ENCODE measurements at places on chromosomes 2 and 18.

DNA sequence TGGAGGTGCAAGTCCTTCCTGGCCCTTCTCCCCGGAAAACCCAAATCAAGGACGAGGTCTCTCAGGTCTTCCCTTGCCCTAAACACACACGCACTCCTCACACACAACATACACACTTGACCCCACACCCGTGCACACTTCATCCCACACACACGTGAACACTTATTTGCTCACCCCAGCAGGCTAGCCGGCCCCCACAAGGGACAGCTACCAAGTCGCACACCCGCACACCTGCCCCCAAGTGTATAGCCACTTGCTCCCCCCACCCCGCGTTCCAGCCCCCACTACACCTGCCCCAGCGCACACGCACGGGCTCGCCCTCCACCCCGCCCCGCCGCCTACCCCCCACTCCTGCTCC lies 359 bp downstream of the TGFBRAP1 start:
- no peak for DNase-seq

GRCh38 chr2:132904142-132904842 lies 234.3 kb upstream of the LYPD1 start:
- DNase-seq = no peak

DNA sequence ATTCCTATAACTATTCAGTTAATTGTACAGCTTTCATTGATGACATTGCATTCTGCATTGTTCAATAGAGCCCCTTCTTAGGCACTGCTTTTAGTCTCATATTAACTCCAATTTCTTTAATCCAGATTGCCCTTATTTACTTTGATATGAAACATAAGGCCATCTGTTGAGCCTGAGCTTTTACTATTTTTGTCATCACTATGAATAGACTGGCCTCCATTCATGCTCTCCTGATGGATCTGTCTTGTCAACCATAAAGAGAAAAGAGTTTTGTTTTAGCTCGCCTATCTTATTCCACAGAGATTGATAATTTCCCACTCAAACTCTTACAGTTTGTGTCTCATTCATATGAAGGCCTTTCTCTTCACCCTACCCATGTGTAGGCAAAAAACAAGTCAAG lies 159.2 kb upstream of the DTNA start:
- no peak for DNase-seq

- no peak for DNase-seq
These were observed 234.8 kb upstream of the SMAD2 start for GRCh38 chr18:48165111-48165866.

GRCh38 chr2:200966770-200967169 lies 3.3 kb upstream of the ORC2 start:
- DNase-seq = no peak

DNA sequence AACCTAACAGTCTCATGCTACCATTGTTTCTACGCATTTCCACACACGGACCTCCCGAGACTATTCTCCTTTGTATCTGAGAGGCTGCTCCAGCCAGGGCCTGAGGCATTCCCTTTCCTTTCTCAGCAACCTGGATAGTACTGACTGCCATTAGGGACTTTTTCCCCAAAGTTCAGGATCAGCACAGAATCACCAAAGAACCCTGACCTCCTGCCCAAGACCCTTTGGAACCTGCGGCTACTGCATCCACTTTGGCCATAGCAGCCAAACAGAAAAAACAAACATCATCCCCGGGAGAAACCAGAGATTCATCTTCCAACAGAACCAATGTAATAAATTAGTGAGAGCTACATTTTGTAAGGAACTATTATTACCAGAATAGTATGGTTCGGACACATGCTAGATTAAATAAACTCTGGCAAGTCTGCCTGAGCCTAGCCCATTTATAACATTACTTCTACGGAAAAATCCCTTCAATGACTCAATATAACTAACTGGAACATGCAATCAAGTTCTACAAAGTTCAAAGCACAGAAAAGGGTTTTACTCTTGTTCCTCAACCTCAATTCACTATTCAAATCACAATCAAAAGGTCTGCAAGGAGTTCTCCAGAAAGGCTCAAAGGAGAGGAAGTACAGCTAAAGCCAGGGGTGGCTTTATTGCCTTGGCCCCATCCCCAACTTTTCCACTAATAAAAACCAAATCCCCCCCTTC lies 51.8 kb downstream of the LPIN2 start:
- DNase-seq = no peak

DNA sequence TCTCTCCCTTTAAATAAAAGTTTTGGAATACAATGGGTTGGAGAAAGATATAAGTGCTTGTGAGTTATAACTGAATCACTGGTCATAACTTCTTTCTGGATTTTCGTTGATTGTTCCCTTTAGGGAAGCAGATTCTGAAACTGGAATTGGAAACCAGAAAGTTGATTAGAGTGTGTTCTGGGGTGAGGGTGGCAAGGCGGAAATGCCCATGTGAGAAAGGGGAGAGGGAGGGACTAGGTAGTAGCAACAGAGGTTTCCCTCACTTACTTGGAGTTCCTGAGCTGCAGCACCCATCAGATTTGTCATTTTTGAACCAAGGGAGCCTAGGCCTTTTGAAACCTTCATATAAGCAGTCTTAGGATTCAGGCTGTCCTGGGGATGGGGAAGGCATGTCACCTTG lies 453.4 kb downstream of the KCNJ3 start:
- no peak for DNase-seq

- DNase-seq = no peak
These were observed 326.4 kb downstream of the DYSF start for GRCh38 chr2:71779774-71780105.

GRCh38 chr2:97906307-97906706 lies 89.4 kb downstream of the TMEM131 start:
- DNase-seq = no peak

GRCh38 chr2:224222291-224222690 lies 179.6 kb downstream of the FAM124B start:
- DNase-seq = no peak

GRCh38 chr2:128618642-128619041 lies 300.0 kb upstream of the HS6ST1 start:
- DNase-seq = no peak

DNA sequence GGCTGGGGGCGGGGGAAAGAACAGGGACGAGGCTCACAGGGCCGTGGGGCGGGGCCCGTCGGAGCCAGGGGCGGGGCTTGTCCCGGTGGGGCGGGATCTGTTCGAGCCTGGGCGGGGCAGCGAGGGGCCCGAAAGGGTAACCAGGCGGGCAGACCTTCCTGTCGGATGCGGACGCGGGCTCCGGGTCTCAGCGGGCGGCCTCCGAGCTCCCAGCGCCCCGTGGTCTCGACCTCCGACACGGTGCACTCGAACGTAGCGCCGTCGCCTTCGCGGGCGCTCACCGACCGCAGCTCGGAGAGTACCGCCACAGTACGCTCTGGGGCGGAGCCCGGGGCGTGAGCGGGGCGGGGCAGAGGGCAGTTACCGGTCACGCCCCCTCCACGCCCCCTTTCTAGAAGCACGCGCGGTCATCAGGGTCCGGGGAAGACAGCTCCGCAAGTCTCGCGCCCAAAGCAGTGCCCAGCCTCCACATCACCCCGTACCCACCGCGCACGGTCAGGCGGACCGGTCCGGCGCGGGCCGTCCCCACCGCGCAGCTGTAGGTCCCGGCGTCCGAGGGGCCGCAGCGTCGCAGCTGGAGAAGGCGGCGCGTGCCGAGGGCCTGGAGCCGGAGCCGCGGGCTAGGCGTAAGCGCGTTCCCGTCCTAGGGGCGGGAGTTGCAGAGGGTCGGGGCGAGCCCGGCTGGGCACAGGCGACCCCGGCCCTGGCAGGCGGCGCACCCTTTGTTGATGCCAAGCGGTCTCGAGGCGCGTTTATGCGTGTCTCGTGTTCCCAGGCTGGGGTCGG lies 8.7 kb downstream of the TMEM198 start:
- DNase-seq = peak; percentile 68

DNA sequence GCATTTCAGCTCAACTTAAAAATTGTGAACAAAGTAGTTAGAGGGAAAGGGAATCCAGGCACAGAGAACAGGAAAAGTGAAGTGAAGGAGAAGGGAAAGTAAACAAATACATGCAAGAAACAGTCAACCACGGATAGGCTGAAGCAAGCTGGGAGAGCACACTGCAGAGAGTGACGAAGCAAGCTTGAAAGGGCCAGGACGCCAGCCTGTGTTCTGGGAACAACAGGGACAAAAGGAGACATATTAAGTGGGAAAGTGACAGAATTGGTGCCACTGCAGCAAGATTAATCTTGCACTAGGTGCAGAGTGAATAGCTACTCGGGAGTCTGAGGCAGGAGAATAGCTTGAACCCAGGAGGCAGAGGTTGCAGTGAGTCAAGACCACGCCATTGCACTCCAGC lies 197.3 kb downstream of the SOX11 start:
- DNase-seq = no peak

DNA sequence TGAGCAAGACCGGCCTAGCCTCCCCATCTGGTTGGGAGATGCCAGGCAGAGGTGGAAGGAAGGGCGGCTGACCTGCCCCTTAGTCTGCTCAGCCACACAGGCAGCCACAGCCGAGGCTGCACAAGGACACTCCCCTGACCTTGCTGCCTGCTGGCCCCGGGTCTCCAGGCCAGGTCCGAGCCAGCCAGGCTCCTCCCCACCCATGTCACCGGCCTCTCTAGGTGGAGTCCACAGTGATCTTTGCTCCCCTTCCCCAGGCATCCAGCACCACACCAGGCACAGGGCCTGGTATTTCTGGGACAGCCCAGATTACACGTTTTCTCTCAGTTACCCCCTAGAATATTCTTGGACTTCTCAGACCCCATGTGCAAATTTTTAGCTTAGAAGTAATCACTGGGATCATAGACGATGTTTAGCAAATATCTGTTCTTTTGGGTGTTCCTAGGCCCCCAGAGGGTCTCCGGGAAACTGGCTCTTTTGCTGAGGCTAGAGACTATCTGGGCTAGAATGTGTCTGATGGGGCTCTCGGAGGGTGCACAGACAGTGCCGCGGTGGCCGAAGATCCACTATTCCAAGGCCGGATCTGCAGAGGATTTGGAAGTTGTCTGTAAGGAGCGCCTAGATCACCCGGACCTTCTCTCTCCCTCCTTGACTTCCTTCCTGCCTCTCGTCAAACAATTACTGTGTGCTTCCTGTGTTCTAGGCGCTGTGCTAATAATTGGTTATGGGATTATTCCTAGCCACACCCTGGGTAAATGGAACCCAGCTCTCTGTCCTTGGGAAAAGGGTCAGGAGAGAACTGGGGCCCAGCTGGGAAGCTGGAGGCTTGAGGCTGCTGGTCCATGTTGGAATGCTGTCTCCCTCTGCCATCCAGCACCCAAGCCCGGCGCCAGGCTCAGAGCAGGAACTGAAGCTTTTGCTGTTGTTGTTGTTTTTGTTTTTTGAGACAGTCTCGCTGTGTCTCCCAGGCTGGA lies 46.9 kb downstream of the ODC1 start:
- DNase-seq = no peak

DNA sequence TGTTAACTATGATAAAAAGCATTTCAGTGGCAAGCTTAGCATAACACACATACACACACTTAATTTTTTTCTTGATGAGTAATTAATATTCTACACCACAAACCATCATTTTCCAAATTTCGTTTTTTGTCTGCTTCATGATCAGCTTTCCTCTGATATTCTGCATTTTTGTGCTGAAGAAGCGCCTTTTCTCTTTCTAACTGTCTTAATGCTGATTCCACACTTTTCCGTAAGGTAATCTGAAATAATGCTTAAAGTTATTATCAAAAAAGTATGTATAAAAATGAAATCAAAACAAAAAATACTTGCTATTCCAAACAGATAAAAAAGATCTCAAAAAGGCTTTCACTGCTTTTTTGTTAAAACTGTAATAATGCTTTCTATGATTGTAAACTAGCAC lies 60.1 kb downstream of the SLC66A3 start:
- no peak for DNase-seq

DNA sequence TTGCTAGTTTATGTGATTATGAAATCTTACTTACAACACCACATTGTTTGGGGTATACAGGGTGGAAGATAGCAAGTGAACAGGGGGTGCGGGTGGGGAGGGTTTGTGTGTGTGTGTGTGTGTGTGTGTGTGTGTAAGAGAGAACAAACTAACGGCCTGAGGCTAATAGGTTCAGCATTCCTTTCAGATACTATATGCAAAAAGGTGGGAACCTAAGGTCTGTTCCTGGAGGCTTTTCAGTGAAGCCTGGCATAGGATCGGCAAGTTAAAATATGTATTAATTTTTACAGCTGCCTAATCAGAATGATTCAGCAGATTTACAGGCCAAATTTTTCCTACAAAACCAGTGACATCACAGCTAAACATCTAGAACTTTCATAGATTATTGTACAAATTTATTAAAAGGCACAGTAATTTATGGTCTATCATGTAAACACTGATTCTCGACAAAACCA lies 7.6 kb upstream of the SPDYA start:
- no peak for DNase-seq

DNA sequence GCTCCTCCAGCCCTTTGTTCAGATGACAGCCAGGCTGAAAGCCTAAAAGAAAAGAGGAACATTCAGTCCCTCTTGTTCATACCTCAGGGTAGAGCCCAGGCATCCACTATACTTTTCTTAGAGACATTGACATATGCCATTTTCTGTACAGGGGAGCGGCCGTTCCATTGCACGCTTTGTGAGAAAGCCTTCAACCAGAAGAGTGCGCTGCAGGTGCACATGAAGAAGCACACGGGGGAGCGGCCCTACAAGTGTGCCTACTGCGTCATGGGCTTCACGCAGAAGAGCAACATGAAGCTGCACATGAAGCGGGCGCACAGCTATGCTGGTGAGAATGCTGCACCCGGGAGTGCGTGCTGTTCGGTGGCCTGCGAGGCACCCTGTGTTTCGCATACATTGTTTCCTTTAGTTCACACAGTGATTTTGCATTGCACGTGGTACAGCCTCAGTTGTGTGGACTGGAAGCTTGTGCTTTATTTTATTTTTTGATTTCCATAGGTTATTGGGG lies 138.2 kb downstream of the ZNF236 start:
- DNase-seq = no peak

GRCh38 chr2:224434618-224435017 lies 32.7 kb upstream of the FAM124B start:
- DNase-seq = no peak

- DNase-seq = no peak
These were observed 23.5 kb downstream of the MIB1 start for GRCh38 chr18:21763846-21764646.

GRCh38 chr2:172328103-172328841 lies 99.1 kb upstream of the ITGA6 start:
- DNase-seq = no peak

- DNase-seq = no peak
These were observed 1.4 kb upstream of the TUBA4B start for GRCh38 chr2:219251656-219252055.

DNA sequence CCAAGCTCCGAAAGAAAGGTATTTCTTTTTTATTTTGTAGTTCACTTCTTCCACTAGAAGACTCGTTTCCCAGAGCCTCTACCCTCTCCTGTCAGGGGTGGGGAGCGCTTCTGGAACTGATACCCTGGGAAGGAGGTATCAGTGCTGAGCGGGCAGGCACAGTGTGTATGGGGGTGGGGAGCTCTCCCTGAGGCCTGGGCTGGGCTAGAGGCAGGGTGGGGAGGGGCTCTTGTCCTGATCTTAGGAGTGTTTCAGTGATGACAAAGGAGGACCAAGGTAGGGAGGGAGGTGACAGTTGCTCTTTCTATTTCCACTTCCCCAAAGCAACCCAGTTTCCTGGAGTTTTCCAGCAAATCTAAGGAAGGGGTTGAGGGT lies 65.4 kb downstream of the ARHGAP25 start:
- DNase-seq = no peak

Measured in stimulated activated CD8-positive, alpha-beta memory T cell treated with anti-CD3 and anti-CD28 coated beads, Interleukin-7, amount 100 ng/mL, for 1 hour (primary cell).